GM23248 (cell line): ENCODE measurements at places on chromosomes 5 and 9. TPM values are rescaled to one million over a fixed set of nuclear protein-coding genes. Genes with fewer than 3 reads are reported as not detected.

The CLIC3 gene
- 33.3 and 37.7 TPM in 2 replicates for total RNA-seq

The LCP2 gene
- total RNA-seq: not detected in 2 replicates

- DNase-seq: no peak
Measured at GRCh38 chr9:92971776-92972175, 24.5 kb downstream of the FGD3 start.

DNA sequence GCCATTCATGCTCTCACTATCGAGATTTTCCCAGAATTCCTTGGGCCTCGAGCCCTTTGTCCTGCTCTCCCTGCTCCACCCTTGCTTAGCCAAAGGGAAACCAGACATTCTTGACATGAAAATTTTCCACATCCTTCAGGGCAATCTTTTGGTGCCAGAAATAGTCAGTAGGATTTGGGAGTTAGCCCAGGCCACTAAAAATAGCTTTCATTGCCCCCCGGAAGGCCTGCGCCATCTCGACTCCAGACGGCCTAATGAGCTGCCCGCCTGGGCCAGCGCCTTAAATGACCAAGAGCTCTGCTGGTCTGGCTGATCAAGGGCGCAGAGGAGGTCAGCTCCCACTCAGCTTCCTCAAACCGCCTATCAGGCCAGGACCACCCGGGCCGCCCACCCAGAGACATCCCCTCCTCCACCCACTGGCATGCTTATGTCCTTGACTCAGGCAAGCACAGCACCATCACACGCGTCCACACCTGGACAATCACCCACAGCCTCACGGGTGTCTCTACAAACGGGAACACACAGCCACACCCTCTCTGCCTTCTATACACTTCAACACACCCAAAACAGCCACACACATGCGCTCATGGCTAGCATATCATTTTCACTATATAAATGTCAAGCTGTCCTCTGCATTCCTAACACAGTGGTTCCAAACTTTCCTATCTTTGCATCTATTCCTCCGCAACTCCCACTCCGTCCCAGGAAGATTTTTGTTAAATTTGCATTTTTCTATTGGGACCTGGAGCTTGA is 20.9 kb downstream of the DUSP1 start:
- no peak for DNase-seq

GRCh38 chr9:33068991-33069390 is 7.5 kb downstream of the SMU1 start:
- no peak for DNase-seq

GRCh38 chr9:34458959-34459340 is 345 bp downstream of the DNAI1 start:
- no peak for DNase-seq

DNA sequence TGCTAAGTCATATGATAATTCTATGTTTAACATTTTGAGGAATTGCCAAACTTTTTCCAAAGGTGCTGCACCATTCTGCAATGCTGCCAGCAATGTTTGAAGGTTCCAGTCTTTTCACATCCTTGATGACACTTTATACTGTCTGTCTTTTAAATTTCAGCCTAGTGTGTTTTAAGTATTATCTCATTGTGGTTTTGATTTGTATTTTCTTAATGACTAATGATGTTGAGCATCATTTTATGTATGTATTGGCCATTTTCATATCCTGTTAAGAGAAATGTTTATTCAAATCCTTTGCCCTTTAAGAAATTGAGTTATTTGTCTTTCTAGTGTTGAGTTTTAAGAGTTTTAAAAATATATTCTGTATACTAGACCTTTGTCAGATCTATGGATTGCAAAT is 5.0 kb upstream of the TEX48 start:
- peak; percentile 56 for DNase-seq

DNA sequence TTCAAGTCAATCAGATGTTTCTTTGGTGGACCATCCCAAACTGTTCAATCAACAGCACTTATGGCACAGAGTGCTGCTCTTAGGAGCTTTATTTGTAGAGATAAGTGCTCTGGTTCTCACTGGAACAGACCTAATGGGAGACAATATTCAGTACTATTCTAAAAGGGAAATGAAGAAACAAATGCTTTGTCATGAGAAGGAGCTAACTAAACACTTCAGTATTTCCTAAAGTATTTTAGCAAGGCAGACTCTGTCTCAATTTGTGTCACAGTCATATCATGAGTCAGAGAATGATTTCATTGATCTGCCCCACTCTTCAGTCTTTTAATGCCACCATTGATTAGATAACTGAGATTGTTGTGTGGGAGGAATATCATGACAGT is 175.3 kb downstream of the SLF1 start:
- DNase-seq: peak; percentile 87

DNA sequence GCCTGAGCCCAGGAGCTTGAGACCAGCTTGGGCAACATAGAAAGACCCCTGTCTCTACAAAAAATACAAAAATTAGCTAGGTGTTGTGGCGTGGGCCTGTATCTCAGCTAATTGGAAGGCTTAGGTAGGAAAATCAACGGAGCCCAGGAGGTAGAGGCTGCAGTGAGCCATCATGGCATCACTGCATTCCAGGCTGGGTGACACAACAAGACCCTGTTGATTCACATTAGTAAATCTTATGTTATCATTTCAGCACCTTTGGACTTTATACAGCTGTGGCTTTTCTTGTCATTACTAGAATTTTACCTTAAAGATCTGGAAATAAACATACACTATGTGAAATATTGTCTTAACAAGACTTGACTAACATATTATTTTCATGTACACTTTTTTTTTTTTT is 185.0 kb downstream of the ZNF608 start:
- DNase-seq: peak; percentile 17
